Sciatic nerve (tissue), 2 donors: ENCODE measurements at places on chromosomes 3 and 15. TPM values are rescaled to one million over a fixed set of nuclear protein-coding genes. Genes with fewer than 3 reads are reported as not detected.

The CCNL1 gene
- 222 TPM for total RNA-seq

GRCh38 chr3:123559040-123559861 is 25.6 kb downstream of the HACD2 start:
- DNase-seq, result no peak

GRCh38 chr3:14370720-14371572 is 31.5 kb upstream of the SLC6A6 start:
- DNase-seq, result no peak

DNA sequence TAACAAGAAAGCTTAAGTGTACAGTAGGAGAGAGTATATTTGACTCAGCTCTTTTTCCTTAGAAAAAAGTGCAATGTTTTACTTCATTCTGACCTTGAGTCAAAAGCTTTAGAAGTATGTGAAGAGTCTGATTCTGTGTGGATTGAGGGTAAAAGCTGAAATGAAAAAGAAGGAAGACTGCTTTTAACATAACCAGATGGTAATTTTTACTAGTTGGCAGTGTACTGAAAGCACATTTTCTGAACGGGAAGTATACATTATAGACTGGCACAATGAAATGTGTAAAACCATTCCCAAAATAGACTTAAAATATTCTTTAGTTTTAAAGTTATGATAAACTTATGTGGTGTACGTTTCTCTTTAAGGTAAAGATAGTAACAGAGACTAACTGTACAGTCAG is 197.8 kb upstream of the ZNF717 start:
- no peak for DNase-seq

DNA sequence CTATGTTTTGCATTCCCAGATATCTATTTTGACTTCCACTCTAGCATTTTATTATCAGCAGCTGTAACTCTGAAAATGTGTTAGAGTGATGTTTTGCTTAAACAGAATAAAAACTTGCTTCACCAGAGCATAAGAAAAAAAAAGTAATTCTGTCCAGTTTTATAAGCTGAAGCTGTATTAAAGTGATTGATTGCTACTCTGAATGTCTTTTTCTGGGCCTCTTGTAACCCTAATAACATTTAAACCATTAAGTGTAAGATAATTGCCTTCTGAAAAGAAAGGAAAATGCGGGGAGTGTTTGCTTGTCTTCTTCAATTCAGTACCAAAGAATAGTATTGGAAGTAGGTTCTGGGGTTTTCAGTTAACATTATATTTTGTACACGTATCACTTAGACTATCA is 57.9 kb upstream of the UBE2E1 start:
- DNase-seq, result no peak

GRCh38 chr3:60384341-60384740 is 866.9 kb downstream of the FHIT start:
- no peak for DNase-seq

GRCh38 chr15:59918994-59919951 is 84.8 kb upstream of the FOXB1 start:
- DNase-seq, result no peak

GRCh38 chr3:6249679-6250078 is 611.2 kb upstream of the GRM7 start:
- no peak for DNase-seq

- DNase-seq, result no peak
Observed at GRCh38 chr3:125316949-125317348, 58.2 kb downstream of the ZNF148 start.

DNA sequence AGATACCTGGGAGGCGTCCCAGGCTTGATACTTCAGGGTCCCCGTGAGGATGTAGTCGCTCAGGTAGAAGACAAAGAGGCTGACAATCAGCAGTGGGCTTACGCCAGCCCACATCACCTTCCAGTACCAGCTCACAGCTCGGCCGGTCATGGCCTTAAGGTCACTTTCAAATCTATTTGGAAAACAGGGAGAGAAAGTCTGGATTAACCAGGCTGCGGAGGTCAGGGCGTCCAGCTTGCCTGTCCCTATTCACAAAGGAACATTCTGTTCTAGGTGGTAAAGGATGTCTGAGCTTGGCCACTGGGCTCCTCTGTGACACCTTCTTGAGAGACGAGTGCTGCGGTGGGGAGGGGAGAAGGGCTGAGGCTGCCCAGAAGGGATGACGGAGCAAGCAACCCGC is 36.5 kb downstream of the SLC6A20 start:
- DNase-seq, result no peak

- DNase-seq, result no peak
Observed at GRCh38 chr15:43106486-43106829, 620 bp upstream of the UBR1 start.

DNA sequence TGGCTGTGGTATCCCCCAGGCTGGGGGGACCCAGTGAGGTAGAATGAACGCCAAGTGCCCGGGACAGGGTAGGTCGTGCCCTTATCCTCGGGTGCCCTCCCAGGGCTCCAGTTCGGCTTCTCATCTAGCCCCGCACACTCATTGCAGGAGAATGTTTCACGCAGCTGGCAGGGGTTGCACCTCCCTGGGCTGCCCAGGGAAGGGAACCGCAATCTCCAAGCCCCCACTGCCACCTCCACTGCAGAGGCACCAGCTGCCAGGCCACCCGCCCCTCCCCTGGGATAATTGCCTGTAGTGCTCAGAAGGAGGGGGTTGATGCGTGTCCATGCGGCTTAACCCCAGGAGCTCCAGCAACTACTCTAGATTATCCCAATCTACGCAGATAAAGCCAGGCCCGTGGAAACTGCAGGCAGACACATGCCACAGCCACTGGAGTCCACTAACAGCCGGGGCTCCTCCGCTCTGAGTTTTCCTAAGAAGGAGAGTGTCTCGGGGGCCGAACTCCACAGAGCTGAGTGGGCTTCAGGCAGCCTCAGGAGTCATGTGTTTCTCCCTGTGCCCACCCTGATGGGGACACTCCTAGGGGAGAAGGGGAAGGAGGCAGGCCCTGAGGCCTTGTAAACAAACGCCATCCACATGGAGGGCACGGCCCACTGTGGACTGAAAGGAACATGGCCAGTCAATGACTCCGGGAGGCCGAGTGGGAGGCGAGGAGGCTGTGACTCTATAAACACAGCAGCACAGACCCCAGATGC is 137.2 kb upstream of the IQSEC1 start:
- no peak for DNase-seq

- no peak for DNase-seq
Observed at GRCh38 chr15:73394782-73395181, 26.0 kb upstream of the HCN4 start.

DNA sequence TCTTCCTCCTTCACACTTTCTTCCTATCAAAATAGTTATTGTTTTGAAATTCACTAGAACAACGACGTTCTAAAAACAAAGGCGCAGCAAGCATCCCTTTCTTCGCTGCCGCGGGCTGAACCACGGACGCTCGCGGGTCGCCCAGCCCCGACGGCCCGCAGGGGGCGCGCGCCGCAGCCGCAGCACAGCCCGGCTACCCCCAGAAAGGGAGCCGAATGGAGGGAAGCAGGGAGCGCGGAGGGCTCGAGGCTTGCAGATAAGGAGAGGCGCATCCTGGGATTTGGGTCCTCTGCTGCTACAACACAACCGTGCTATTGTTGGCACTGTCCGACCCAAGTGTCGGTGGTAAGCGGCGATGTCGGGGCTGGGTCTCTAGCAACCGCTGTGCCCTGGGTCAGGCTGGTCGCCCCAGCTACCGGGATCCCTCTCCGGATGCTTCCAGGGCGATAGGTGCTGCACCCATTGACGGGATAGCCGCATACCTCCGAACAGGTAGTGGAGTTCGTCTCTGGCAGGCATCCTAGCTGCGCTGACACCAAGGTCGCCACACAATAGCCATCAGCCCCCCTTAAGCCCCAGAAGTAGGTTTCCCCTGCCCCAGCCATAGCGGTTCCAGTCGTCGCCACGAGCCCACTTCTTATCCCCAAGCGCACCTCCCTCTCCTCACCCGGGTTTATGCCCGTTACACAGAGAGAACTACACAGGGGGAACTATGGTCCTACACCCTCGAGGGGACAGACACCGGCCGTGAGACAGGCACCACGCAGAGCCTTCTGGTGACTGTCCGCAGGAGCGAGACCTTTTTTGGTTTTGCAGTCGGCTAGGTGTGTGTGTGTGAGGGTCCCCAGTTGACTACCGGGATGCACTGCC is 6.0 kb downstream of the ONECUT1 start:
- no peak for DNase-seq

- peak; percentile 54 for DNase-seq
Observed at GRCh38 chr15:31279221-31280045, 47.2 kb upstream of the KLF13 start.

The DLL4 gene
- total RNA-seq, result 33.3 TPM

The APOD gene
- total RNA-seq, result 6,445 TPM

DNA sequence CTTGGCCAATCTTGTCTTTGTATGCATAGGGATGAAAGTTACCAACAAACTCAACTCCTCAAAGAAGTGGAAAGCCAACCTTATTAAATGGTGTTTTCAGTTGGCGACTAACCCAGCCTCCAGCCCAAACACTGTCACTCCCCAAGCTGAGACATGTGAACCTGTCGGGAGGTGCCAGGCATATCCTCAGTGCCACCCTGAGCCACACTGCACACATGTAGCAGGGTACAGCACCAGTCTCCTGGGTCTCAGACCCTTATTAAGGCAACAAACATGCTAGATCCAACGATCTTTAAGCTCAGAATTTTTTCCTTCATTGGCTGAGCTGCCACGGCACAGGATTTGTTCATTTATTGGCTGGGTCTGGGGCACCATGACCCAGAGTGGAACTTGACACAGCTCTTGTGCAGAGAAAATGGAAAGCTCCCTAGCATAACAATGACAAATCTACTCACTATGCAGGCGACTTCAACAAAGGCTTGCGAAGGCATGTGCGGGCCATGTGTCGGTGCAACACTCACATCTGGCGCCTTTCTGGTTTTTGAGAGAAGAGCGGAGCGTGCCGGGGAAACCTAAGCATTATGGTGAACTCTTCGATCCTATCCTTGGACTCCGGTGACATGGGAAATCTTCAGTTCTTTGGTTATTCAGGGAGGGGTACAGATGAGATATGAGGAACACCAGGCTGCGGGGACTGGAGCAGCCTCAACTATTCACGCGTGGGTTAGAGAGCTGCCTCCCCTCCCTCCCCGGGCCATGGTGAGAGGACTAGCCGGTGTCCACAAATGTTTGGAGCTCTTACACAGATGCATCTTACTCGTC is 190.1 kb downstream of the FAM43A start:
- no peak for DNase-seq

The FETUB gene
- total RNA-seq, result not detected

The PAQR5 gene
- total RNA-seq, result 6.5 TPM

The FOXB1 gene
- not detected for total RNA-seq

The EPB42 gene
- total RNA-seq, result 4.5 TPM

- no peak for DNase-seq
Observed at GRCh38 chr3:157369727-157370421, 66.8 kb upstream of the PTX3 start.

GRCh38 chr15:41921639-41922038 is 27.8 kb upstream of the SPTBN5 start:
- DNase-seq, result no peak

The TMEM42 gene
- 21.4 TPM for total RNA-seq

The STRIT1 gene
- total RNA-seq, result not detected

DNA sequence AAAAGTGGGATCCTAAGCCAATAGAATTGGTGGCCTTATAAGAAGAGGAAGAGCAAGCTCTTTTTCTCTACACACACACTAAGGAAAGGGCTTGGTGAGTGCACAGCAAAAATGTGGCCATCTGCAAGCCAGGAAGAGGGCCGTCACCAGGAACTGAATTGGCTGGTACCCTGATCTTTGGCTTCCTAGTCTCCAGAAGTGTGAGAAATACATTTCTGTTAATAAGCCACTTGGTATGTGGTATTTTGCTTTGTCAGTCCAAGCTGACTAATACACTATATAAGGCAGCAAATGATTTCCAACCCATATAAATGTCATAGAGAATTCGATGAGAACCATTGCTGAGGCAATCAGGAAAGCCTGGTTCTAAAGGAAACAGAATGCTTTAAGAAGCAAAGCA is 816.3 kb upstream of the SEMA6D start:
- DNase-seq, result no peak

The PLA2G4E gene
- total RNA-seq, result not detected

The CLEC3B gene
- total RNA-seq, result 105 TPM

DNA sequence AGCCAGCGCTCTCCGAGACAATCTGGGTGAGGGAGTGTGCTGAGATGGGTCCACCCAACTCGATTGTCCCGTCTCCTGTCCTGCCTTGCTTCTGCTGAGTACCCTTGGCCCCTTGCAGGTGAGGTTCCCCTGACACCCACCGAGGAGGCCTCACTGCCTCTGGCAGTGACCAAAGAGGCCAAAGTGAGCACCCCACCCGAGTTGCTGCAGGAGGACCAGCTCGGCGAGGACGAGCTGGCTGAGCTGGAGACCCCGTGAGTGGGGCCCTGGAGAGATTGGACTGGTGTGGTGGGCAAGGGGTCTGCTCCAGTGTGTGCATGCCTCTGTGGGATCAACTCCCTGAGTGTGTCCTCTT is 23.6 kb downstream of the NBEAL2 start:
- DNase-seq, result peak; percentile 51

- DNase-seq, result no peak
Observed at GRCh38 chr15:41801185-41801584, 26.7 kb upstream of the JMJD7 start.

GRCh38 chr3:15929944-15930571 is 132.3 kb upstream of the ANKRD28 start:
- no peak for DNase-seq

DNA sequence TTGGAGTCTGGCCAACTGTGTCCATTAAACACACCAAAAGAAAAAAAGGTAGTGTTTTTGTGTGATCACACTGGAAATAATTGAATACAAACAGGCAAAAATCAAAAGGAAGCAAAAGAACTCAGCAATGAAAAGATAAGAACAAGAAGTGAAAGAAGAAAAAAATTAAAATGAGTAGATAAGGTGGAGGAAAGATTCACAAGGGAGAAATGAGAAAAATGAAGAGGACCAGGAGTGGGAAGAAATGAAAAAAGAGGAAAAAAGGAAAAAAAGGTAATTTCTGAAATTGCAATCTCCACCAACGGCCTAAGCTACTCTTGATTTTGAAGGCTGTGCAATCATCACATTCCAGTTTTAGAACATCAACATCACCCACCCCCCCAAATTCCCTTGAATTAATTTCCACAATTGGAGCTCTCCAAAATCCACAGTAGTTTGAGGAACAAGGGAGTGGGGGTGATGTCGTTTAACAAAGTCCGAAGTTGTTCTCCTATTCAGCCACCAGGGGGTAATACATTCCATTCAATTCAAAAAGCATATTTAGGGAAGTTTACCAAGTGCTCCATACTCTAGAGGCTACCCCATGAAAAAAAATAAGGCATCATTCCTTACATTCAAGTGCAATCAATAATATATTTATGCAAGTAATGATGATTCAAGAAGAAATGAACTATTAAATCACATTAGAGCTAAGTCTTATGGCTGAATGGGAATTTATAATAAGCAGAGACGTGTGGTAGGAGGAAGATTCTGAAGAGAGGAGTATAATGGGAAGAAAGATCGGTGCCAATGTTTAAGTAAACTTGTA is 37.4 kb downstream of the ZNF860 start:
- no peak for DNase-seq
